ENCODE measurements at places on chromosomes 3 and 15.
A peak's percentile ranks its signal among the peaks of the same experiment; 100 is the strongest.

DNA sequence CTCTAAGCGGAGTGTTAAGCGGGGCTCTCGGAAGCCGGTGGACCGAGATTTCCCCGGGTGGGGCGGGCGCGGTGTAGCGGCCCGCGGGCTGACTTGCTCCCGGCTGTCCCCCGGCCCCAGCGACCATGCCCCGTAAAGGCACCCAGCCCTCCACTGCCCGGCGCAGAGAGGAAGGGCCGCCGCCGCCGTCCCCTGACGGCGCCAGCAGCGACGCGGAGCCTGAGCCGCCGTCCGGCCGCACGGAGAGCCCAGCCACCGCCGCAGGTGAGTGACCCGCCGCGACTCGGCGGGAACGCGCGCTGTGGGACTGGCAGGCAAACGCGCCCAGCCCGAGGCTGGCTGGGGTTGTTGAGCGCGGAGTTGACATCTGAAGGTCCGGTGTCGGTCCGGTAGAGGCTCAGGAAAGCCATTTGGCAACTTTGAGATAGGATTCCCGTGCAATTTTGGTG, 1.3 kb downstream of the SMC4 start:
- peak; percentile 2 for DNase-seq

- DNase-seq, result no peak
These were observed 16.5 kb downstream of the PODXL2 start for GRCh38 chr3:127645371-127646015.

DNA sequence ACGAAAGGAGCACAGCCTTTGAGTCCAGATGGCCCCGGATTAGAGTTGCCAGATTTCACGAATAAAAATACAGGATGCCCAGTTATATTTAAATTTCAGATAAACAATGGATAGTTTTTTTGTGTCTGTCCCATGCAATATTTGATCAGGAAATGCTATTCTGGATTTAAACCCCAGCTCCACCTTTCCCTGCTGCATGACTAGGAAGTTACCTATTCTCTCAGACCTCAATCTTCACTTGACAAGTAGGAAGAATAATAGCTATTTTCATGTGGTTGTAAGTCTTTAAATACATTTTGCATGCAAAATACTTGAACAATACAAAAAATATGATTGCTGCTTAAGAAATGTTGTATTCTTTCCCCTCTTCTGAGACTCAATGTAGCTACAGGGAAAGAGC, 125.3 kb upstream of the P2RY1 start:
- DNase-seq, result no peak

- peak; percentile 62 for DNase-seq
These were observed 1.9 kb upstream of the PLCD1 start for GRCh38 chr3:38031022-38031994.

GRCh38 chr15:64681424-64682024, 93.9 kb downstream of the RBPMS2 start:
- no peak for DNase-seq

- DNase-seq, result no peak
These were observed 572.0 kb downstream of the NAALADL2 start for GRCh38 chr3:175430983-175431773.

DNA sequence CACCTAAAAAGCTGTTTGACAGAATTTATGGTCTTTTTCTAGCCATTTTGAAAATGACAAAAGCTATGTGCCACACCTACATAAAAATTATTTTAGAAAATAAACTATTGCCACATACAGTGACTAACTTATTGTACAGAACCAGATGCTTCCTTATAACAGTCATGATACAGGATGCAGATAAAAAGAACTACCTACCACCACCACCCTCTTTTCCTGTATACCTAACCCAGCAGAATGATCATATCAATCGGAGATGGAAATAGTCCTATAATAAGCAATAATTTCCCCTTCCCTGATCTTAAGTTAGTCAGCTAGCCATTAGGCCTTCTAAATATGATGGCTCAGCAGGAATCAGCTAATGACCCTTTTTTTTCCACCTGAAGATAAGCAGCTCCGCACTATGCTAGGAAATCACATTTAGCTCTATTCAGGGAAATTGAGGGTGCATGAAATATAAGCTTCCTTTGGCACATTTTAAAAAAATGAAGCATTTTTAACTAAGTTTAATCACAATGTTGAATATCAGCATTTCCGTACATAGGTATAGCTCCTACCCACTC, 155.5 kb upstream of the SETMAR start:
- no peak for DNase-seq

GRCh38 chr15:55250941-55251340, 38.7 kb downstream of the RAB27A start:
- DNase-seq, result no peak

DNA sequence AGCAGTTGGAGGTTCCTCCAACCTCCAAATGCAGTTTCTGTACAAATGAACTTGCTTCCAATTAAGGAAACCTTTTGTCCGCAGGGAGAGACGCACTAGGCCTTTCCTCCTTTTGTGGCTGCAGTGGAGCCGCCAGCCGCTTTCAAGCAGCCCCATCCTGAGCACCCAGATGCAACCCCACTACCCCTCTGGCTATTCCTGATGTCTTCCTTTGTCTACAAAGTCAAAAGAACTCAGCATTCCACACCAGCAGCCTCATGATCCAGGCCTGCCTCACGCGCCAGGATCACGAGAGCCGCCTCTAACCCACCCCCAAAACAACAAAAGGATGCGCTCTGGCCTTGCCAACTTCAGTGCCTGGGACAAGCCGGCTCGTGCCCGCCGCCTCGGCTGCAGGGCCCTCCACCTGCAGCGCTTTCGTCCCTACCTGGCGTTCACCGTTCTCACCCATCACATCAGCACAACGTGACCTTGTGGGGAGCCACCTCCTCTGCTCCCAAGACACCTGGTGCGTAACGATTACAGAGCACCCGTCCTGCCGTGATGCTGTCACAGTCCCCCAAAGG, 48.2 kb upstream of the MUC4 start:
- no peak for DNase-seq

- no peak for DNase-seq
These were observed 426 bp downstream of the PRKCD start for GRCh38 chr3:53161450-53161819.

GRCh38 chr3:107521469-107522059, 1.2 kb upstream of the BBX start:
- no peak for DNase-seq

DNA sequence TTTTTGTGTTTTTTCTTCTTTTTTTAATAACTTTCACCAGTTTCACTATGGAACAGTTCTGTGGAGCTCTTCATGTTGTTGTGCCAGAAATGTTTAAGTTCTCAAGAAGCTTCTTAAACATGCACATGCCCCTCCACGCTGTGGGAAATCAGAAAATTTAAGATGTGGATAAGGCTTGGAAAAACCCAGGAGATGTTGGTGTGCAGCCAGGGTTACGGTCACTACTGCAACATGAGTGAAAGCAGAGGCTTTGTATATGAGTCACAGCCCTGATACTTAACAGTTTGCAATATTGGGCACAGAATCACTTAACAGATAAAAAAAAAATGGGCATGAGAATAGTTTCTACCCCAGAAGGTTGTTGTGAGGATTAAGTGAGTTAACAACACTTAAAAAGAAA, 399.9 kb downstream of the LRTM1 start:
- no peak for DNase-seq

DNA sequence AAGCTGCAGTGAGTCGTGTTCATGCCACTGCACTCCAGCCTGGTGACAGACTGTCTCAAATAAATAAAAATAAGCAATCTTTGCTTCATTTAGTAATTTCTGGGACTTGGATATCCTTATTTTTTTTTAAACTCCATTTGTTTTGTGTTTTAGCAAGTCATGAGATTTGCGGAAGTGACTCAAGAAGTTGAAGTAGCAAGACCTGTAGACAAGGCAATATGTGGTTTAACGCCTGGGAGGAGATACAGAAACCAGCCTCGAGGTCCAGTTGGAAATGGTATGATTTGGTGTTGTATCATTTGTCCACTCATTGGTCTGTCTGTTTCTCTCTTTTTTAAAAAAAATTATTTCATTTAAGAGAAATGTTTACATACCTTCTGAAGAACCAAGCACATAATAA, 16.6 kb upstream of the RPLP1 start:
- no peak for DNase-seq

GRCh38 chr3:194964809-194965208, 279.1 kb downstream of the FAM43A start:
- DNase-seq, result no peak

- no peak for DNase-seq
These were observed 50.4 kb downstream of the FLNB start for GRCh38 chr3:58058361-58059263.

GRCh38 chr3:20648294-20648693, 462.3 kb upstream of the SGO1 start:
- DNase-seq, result no peak

DNA sequence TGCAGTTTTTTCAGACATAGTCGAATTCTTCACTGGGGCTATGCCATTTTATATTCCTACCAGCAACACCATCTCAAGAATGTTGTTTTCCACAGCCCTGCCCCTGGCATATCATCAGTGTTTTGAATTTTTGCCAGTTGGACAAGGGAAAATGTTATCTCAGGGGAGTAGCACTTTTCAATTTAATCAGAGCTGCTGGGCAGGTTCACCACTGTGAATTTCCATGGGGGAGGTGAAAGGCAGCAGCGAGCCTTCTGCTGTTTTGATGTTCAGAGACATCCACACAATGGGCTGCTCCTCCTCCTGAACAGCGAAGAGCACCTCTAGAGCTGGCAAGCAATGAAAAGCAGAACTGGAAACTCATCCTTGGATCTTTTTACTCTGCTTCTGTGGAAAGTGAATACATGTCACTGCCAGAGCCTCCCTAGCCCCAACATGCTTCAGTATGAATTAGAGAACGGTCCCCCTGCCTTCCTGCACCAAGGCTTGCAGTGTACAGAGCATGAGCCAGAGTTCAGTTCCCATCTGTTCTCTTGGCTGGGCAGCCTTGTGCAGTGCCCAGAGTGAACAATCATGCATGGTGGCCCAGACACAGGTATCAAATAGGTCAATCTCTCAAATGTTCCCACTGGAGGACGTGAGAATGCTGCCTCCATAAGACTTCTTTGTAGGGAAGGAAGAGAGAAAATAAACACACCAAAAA, 56.1 kb upstream of the RAD18 start:
- DNase-seq, result no peak

DNA sequence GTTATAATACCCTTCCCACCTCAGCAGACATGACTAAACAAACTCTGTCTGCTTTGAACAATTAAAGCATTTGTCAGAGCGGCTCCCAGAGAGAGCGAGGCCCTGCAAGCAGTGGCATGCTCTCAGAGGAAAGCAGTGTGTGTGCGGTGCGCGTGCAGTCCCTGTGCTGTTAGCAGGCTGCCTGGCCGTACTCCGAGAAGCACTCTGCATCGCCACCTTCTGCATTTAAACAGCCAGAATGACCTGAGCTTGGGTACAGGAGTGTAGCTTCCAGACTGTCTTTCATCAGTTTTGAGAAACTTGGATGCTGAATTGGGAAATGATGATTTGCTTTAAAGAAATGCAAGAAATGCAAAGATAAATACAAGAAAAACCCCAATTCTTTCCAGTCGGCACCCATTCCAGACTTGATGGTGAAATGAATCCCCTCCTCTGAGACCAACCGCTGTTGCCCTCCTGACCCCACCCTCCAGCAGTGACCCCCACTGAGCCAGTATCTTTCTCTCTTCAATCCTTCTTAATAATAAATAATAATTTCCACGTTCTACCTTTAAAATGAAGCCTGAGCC, 113.5 kb downstream of the VGLL4 start:
- no peak for DNase-seq

GRCh38 chr15:40430271-40430805, 10.4 kb upstream of the BAHD1 start:
- DNase-seq, result no peak

DNA sequence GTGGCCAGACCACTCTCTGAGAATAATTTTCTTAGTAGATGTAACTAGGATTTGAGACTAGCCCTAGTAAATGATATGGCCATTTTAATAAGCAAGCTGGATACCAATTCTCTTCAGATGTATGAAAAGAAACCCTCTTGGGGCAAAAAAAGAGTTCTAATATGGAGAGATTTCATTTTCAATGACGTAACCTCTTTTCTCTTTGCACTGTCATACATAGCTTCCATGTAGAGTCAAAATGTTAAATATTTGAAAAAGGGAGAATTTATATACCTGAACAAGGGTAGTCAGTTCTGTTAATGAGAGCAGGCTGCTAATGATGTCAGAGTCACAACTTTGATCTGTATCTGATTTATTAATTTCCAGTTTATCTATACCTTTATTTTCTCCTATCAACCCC, 120.0 kb downstream of the KBTBD8 start:
- DNase-seq, result no peak

DNA sequence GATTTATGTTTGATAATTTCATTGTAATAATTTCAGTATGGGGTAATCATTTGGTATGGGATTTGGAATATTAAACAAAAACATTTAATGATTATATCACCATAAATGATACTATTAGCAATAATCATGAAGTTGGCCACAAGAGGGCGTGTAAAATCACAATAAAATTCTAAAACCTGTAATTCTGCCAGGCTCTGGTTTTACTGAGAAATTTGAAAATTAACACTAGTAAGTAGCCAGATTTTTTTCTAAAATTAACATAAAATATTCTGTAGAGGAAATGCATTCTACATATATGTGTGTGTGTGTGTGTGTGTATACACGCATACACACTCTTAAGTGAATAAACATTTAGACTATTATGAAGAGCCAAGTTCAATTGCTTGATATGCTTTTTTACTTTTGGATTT, 40.5 kb downstream of the FEZF2 start:
- DNase-seq, result no peak

DNA sequence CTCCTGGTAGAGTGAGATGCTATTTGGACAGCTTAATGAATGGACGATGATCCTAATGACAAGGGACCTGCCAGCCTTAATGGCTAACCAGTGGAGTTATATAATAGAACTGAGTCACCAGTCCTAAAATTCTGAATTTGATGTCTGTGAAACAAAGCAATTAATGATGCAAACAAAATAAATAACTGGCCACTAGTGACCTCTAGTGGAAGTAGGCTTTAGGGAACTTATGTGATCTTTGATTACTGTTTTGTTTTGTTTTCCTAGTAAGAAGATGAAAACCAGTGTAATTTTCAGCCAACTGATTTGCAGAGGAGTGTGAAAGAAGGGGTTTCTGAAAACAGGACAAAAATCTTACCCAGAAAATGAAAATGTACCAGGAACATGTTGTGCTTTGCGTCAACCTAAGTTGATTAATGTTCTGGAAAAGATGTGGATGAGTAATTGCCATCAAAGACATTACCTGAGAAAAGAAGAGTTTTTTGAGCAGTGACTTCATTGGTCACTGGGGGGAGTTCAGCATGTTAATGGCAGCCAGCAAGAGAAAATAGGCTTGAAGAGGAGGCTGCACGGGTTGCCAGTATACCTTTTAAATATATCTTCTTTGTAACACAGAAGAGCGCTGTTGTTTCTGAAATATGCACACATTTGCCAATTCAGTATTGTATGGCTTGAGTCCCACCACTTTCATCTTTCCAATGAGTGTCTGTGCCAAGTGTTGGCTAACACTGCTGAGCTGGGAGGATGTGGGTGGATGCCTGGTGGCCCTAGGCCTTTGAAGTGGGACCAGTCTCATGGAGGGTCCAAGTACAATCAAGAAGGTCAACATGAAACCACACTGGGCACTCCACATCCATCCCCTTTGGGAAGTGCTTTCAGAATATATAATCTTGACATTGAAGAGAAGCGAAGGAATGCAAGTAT, 9.3 kb downstream of the VEPH1 start:
- DNase-seq, result no peak
